ENCODE measurements at places on chromosomes 6 and 20.

DNA sequence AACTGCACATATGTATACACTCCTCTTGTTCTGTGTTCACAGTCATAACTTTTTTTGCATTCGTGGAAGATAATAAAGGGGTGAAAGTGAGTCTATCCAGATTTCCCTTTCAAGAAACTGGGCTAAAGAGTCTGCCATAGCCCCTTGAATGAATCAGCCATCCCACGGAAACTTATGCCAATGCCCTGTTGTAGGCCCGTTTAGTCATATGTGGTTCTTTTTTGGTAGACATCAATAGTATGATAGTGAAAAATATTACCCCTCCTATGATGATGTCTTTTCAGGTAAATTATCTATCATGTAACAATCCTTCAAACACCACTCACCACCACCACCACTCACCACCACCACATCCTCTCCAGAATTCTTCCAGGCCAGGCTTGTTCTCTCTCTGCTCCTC, 99.9 kb upstream of the MYLIP start:
- no peak for DNase-seq

- DNase-seq: no peak
These were observed 133.7 kb upstream of the IFNGR1 start for GRCh38 chr6:137352859-137353258.

DNA sequence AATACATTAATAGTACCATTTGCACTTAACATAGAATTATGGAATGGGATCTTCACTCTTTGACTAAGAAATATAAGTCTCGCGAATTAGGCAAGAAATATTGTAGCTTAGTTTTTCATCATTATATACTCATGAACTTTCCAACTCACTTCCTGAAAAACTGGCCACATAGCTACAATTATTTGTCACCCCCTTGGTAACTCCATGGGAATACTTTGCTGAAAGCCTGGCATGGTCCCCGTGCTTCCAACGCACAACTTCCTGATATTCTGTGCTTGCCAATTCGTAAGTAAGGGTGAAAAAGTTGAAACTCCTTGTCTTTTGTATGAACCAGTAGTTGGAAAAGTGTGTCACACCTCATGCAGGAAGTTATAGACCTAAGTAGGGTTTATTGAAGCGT, 23.7 kb upstream of the HLA-DQA1 start:
- no peak for DNase-seq

DNA sequence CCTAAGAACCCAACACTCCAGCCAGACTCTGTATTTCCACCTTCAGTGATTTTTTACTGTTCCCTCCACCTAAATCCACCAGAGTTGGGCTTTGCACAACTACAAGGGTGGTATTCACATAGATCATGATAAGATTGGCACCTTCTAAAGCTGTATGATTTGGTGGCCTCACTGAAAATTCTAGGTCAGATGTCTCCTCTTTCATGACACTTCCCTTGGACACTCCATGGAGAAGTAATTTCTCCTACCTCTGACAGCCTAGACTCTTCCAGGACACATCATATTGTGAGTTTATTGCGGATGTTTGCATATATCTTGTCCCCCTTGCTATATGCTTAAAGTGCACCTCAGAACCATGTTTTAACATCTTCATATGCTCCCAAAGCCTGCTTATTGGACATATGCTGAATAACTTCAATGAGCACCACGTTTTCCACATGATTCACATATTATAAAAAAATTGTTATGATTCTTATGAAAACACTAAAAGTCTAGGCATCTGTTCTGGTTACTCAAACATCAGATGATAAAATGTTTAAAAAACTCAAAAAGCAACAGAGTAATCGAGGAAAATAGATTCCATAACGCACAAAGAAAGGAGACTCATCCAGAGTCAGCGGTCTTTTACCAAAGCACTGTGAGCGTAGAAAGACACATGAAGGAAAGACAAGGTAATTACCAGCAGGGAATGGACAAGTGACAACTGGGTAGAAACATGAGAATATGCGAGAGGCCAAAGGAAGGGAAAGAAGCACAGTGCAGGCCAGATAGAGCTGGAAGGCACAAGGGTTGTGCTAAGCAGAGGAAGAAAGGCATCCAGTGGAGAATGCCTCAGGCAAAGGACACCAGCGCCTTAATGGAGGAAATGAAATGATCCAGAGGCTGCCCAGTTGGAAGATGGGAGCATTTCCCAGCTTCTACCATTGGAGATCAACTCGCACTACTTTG, 46.5 kb downstream of the KIF16B start:
- no peak for DNase-seq

DNA sequence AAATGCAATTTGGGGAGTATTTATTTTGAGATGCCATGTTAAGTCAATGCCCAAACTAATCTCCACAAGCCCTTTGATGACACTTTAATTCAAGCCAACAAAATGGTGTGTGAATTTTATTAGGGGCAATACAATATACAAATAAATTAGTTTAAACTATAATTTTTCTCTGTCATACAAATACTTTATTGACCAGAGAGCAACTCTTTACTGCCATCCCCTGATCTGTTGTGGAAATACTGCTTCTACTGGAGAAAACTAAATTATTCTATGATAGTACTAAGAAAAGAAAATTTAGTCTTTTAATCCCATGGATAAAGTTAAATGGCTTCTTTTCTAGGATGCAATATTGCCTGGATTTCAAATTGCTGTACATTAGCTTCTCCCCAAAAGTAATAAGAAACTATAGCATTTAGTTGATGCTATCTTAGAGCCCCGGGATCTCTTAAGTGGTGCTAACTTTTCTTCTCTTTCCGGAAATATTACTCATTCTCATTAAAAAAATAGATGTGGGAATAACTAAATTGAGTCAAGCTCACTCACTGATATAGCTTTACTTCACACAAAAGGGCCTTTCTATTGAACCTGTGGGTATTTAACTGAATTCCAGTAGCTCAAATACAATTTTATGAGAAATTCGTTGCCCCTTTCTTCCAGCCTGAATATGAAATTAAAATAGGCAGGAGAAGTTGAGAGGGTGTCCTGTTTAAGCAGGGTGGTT, 49.2 kb downstream of the SMPDL3A start:
- no peak for DNase-seq

- DNase-seq: no peak
These were observed 780 bp upstream of the KIAA0319 start for GRCh38 chr6:24646771-24647170.

DNA sequence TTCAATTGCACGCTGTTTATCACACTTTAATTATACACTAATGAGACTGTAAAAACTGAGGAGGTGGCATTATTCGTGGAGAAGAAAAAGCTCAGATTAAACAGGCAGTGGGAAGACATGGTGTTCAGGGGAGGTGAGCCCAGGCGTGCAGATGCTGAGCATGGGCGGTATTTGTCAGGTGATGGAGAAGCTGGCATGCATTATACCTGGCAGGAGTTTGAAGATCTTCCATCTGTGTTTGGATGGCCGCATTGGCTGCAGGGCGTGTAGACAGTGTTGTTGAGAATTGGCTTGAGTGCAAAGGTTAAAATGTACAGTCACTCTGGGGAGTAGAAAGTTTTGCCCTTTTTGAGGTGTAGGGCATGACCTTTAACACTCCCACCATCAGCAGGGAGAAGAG, 213.8 kb downstream of the ERMARD start:
- DNase-seq: no peak

DNA sequence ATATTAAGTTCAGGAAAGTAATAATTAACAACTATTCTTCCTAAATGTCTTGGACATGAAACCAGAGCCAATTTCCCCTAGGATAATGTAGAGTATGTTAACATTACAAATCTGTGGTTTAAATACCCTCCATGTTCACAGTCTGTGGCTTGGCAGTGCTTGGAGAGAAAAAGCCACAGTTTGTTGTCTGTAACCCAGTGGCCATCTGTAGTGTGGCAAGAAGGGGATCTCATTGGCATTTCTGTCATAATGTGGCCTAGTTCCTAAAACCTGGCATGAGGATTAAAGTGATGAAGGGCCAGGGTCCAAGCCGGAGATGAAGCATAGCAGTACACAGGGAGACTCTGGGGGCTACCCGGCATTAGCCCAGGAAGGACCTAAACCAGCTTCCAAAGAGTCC, 31.2 kb downstream of the SYNE1 start:
- DNase-seq: no peak

- peak; percentile 1 for DNase-seq
These were observed 29.6 kb upstream of the LGSN start for GRCh38 chr6:63349401-63349800.

DNA sequence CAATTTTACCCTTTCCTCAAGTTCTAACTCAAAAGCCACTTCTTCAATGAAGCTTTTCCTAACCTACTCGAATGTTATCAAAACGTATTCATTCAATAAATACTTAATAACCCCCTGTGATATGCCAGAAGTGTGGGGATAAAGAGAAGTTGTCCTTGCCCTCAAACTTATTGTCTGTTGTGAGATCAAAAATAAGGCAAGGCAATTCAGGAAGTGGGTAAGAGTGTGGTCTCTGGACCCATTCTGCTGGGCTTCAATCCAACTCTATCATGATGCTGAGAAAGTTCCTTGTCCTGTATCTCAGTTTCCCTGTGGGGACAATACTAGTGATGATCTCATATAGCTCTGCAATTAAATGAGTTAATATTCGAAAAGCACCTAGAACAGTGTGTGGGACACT, 92.8 kb downstream of the PRDM1 start:
- DNase-seq: no peak

GRCh38 chr6:42349753-42350511, 101.8 kb downstream of the TRERF1 start:
- no peak for DNase-seq

DNA sequence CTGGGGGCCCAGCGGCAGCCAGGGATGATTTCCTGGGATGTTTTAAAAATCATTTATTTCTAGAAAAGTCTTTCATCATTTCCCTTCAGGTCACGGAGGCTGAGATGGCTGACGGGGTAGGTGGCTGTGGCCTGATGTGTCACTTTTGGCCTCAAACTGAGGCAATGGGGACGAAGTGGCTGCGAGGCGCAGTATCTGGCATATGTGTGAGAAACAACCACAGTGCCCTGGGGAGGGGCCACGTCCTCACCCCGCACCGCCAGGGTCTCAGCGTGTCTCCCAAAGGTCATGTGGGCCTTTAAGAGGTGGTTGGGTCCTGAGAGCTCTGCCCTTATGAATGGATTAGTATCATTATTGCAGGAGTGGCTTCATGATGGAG, 120.0 kb downstream of the CEBPB start:
- DNase-seq: no peak

DNA sequence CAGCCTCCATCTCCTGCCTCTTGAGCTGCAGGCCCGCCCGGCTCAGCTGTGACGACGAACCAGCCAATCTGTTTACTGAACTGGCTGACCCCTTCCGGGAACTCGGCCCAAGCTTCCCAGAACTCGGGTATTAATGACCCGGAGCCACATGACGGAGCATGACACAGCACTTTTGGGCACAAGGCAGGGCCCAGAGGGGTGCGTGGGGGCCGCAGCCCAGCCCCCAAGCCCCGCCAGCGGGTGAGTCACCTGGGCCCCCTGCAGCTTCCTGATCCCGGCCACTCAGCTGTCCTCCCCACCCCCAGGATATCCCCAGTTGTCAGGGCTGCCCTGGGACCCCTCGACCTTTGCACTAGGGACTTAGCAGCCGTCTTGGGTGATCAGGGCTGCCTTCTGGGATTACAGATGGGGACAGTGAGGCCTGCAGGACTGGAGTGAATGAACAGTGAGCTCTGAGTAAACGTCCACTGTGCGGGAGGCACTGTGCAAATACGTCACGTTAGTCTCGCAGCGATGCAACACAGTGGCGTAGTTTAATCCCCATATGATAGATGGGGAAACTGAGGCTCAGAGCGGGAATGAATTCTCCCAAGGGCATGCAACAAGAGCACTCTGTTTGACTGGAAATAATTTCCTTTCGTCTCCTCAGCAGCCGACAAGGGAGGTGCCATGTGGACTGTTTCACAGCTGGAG, 102.1 kb downstream of the CEBPB start:
- peak; percentile 95 for DNase-seq

- no peak for DNase-seq
These were observed 45.9 kb downstream of the INSM1 start for GRCh38 chr20:20413810-20414281.

- DNase-seq: no peak
These were observed 83.4 kb downstream of the OPN5 start for GRCh38 chr6:47865206-47865605.

GRCh38 chr6:62150048-62150663, 135.9 kb downstream of the KHDRBS2 start:
- DNase-seq: peak; percentile 49

DNA sequence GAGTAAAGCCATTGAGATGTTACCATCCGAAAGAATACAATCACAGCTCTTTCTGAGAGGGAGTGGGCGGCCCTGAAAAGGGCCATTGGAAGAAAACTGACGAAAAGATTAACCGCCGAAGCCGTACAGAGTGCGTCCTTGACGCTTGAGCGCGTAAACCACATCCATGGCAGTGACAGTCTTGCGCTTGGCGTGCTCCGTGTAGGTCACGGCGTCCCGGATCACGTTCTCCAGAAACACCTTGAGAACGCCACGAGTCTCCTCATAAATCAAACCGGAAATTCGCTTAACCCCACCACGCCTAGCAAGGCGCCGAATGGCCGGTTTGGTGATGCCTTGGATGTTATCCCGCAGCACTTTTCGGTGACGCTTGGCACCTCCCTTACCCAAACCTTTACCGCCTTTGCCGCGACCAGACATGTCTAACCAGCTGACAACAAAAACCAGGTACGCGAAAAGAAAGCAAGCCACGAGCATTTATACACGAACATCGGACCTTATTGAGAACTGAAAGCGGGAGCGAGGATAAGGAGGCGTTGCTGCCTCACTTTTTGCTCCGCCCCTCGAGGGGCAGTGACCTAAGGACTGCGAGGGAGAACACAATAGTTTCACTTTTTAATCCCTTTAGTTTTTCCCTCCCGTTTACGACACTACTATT, 60.3 kb upstream of the HFE start:
- DNase-seq: peak; percentile 100

DNA sequence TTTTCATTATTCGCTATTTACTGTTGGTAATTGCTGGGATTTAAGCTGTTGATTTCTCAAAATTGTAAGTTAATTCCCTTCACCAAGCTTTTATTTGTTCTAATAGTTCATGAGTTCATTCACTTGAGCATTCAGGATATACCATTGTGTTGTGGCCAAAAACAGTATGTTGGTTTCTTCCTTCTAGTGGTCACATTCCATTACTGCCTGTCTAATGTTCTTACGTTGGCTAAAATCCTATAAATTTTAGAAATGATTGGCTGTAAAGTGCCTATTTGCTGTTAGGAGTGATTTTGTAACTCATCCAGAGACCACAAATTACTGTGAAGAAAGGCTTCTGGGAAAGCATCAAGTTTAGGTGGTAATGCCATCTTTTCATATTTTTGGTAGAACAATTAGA, 76.3 kb downstream of the FARS2 start:
- DNase-seq: no peak

- no peak for DNase-seq
These were observed 48.4 kb upstream of the FAM184A start for GRCh38 chr6:119126826-119127225.

DNA sequence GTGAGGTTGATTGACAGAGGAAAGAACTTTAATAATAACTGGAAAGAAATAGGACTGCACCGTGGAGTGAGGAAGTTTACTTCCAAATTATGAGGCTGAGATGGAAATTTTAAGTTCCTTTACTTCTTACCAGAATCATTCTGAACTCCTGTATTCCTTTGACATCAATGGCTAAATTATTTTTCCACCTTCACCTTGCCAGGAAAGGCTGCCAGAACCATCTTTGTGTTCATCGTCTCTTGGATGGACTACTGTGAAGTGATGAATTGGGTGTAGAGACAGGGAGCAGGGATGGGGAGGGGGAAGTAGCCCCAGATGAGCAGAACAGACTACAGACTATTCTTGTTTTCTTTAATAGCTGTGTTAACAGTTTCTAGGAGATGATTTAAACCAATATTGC, 102.1 kb upstream of the CEP162 start:
- DNase-seq: no peak

- DNase-seq: no peak
These were observed 512.7 kb upstream of the ZNF337 start for GRCh38 chr20:26209171-26209941.

- DNase-seq: no peak
These were observed 16.5 kb downstream of the NCOA7 start for GRCh38 chr6:125807293-125807692.

All from hematopoietic multipotent progenitor cell treated with erythropoietin and hydrocortisone succinate and interleukin-3 and kit ligand, for 8 days (in vitro differentiated cells).